ENCODE measurements at places on chromosomes 5 and 9.

DNA sequence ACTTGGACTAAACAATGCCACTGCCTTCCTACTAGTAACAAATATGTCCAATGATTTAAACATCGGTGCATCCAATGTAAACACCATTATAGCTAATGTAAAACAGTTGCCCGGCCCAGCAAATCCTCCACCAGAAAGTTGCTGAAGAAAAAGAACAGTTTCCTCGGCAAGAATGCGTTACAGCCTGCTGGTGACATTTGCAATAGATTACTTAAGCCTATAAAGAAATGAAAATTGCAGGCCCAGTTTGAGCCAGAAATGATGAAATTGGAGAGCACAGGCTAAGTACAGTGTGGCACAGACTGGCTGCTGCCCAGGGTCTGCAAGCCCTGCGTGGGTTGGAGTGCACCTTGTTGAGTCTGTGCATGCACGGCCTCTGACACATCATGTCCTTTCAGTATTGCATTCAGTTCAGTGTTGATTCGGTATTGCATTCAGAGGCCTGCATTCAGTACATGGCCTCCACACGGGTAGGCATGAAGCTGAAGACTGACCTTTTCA, 406.0 kb upstream of the KLF4 start:
- DNase-seq = no peak

- DNase-seq = no peak
Observed at GRCh38 chr5:96546120-96546519, 113.1 kb upstream of the PCSK1 start.

DNA sequence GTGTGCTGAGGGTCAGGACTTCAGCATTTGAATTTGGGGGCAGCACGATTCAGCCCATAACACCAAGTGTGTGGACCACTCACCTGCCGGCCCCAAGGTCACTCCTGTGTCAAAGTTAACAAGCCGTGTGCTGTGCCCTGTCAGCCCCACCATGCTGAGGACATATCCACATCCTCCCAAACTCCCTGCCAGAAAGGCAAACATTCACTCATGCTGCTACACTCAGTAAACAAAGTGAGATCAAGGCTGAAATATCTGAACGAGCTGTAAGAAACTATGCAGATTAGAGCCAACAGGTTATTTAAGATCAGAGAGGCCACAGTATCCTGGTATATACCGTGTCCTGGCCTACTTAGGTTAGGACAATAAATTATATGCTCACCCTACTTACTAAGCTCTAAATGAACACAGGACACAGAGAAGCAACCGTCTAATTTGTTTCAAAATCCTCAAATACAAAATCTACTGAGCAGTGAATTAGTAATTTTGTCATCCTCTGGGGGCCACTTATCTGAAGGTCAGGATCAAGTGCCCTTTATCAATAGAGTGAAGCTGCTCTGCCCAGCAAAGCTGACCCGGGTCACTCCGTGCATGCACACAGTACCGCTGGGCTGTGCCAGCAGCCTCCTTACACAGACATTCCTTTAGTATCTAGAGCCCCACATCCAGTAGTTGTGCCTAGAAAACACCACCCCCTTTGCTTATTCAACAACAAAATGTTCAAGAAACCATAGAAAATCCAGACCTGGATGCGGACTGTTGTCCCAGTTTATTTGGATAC, 28.2 kb downstream of the RETREG1 start:
- no peak for DNase-seq

GRCh38 chr5:171422495-171422894, 3.0 kb downstream of the FGF18 start:
- no peak for DNase-seq

DNA sequence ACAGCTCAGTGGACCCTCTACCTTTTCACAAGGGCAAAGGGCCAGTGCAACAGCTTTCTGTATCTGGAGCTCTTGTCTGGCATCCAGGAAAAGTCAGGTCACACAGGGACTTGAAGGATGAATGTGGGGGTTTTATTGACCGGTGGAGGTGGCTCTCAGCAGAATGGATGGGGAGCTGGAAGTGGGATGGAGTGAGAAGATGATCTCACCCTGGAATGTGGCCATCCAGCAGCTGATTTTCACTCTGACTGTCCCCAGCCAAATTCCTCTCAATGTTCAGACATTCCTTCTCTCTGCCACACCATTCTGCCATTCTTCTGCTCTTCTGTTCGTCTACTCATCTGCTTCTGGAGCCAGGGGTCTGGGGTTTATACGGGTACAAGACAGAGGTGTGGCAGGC, 1119.9 kb downstream of the TAF11L14 start:
- no peak for DNase-seq

GRCh38 chr9:134597957-134598883, 43.4 kb upstream of the COL5A1 start:
- DNase-seq = no peak

- no peak for DNase-seq
Observed at GRCh38 chr5:85684351-85684750, 933.4 kb upstream of the COX7C start.

DNA sequence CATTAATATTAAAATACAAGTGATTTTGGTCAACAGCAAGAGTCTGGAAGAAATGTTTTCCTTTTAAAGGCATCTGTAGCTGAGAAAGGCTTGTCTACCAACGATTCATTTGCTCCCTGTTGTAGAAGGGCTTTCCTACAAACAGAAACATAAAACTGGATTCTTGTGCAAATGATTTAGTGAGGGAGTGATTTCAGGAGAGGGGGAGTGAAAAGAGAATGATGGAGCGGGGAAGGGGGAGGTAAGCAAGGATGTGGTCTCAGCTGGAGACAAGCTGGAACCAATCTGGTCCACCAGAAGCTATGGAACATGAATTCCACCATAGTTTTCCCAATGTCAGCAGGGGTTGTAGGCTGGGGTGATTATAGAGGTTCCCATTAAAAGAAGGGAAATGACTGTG, 196.3 kb downstream of the FBXO4 start:
- no peak for DNase-seq

GRCh38 chr5:69292306-69292705, 40.3 kb downstream of the CCDC125 start:
- DNase-seq = no peak

- DNase-seq = no peak
Observed at GRCh38 chr5:157387683-157388093, 72.3 kb upstream of the NIPAL4 start.

DNA sequence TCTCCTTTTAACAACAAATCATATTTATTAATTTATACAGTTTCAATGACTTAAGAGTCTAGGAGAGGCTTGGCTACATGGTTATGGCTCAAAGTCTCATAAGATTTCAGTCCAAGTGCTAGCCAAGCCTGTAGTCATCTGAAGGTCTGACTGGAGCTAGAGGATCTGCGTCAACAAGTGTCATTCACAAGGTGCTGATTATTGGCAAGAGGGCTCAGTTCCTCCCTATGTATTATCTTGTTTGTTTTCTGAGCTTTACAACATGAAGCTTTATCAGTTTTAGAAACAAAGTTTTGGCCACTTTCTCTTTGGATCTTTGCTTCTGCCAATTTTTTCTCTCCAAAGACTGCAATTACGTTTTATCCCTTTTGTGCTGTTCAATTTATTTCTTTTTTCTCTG, 94.7 kb downstream of the RICTOR start:
- DNase-seq = no peak

GRCh38 chr5:159301466-159301865, 28.8 kb downstream of the IL12B start:
- DNase-seq = no peak

DNA sequence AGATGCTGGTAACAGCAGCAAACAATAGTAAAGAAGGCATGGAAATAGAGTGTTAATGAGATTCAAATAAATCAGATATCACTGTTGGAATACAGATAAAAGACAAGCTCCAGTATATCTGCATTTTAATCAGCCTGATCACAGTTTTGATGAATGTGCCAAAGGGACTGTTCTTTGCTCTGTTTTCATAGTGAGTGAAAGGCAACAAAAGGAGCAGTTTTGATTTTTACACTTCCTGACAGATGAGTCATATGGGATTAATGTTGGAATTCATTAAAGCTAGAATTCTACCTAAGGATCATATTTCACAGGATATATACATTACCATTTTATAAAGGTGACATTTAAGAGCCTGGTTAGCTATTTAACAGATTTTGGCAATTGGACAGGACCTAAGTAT, 743.3 kb upstream of the PTPRD start:
- no peak for DNase-seq

GRCh38 chr5:175466700-175467318, 11.6 kb upstream of the SFXN1 start:
- DNase-seq = no peak

GRCh38 chr9:133059623-133060022, 2.2 kb upstream of the CEL start:
- DNase-seq = no peak

GRCh38 chr9:122228568-122229484, at the start of gene LHX6:
LHX6 (minus strand) TSS chr9:122228957; CDS start chr9:122228740, 217 bp downstream.
- no peak for DNase-seq

- DNase-seq = no peak
Observed at GRCh38 chr9:114349713-114350480, 20.2 kb downstream of the ORM2 start.

GRCh38 chr9:99466781-99467180, 244.7 kb downstream of the SEC61B start:
- DNase-seq = no peak

DNA sequence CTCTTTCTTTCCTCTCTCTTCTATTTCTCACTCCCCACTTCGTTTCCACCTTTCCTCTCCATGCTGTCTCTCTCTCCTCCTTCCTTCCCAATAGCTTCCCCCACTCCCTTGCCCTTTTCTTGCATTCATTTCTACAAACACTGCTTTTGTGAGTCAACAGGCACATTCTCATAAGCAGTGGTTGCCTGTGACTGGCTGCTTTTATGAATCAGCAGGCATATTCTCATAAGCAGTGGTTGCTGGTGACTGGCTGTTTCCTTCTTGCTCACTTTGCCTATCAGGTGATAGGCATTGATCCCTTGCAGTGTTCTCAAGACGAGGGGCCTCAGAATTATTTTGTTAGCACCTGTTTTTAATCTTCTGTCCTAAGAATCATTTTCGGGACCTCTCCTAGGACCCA, 116.1 kb upstream of the ACTBL2 start:
- no peak for DNase-seq

DNA sequence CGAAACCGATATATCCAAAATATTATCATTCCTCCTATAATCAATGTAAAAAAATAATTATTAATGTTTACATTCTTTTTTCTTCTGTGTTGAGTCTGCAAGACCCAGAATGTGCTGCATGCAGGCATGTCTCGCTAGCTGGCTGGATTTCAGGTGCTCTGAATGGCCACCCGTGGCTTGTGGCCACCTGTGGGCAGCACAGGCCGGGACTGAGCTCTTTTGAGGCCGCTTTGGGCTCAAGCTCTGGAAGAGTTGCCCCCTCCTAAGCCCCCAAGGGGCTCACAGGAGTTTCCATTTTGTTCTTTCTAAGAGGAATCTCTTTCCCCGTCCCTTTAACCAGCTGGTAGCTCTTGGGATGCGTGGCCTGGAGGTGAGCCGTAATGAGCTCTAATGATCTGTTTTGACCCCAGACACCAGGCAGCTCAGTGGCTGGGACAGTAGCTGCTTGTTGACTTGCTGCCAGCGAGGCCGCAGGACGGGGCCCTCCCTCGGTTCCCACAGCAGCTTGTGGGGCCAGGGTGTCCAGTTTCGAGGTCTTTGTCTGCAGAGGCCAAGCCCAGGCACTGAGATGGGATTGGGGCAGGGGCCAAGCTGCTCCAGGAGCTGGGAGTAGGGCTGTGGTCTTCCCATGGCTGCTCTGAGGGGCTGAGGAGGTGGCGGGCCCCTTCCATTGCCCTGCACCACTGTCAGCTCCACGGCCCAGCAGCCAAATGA, 20.8 kb downstream of the ASS1 start:
- no peak for DNase-seq

DNA sequence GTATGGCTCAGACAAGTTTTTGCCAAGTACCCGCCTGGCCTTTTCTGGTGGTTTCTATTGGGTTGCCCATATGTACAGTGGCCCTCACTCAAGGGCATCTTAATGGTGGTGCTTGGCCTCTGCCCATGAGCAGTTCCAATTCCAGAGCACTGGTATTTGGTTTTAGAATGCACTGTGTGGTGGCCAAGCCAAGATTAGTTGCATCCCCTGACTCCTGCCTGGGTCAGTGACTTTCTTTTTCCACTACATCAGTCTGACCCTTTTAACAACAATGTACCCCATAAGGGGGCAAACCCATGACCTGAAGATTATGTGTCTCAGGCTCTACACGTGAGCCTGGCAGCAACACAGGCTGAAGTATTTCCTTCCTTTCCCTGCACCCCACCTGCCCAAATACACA, 34.2 kb downstream of the NPR3 start:
- DNase-seq = no peak

DNA sequence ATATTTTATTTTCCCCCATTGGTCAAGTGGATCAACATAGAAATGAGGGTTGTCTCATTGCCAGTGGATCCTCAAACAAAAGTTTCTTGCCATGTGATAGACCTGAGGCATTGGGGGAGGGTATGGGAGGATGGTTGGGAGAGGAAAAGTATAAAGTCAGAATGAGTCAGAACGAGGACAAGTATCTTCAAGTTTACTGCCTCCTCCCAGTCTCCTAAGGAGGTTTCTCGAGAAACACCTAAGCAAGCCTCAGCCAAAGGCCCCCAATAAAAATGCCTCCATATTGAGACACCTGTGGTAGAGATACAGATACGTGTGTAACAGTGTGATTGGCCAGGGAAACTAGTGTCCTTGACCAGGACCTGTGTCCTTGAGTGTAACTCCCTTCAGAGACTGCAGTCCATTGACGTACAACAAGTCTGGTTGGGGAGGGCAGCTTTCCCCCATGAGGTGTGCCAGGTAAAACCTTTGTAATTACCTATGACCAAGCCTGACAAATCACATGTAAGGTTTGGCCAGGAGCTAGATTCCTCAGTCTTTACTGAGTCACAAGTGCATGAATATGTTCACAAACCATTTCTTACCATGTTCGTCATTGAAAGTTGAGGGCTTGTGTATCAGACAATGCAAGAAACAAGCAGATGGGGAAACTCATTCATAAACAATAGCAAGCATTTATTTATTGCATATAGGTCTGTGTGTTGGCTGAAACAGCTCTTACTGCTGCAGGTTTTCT, 198.6 kb upstream of the SH3GL2 start:
- DNase-seq = no peak

GRCh38 chr9:131965103-131965502, 114.6 kb downstream of the MED27 start:
- no peak for DNase-seq

GRCh38 chr5:11239261-11240015, 478.4 kb upstream of the DAP start:
- no peak for DNase-seq

DNA sequence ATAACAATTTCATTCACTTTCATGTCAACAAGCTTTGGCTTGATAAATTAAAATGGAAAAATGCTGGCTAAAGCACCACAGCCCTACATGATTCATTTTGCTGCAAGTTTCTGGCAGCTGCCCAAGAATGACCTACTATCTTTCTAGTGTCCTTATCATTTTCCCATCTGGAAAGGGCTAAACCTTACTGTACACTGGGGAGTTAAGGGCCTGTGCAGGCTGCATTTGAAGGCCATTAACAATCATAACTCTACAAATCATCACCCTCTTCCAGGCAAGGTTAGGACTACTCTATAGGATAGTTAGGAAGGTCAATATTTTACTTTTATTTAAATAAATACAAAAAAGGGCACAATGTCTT, 579.7 kb upstream of the ZNF608 start:
- no peak for DNase-seq

GRCh38 chr9:130002320-130002719, 40.7 kb downstream of the FNBP1 start:
- DNase-seq = no peak

- DNase-seq = no peak
Observed at GRCh38 chr5:374631-375335, 53.3 kb downstream of the AHRR start.

GRCh38 chr5:150085950-150086715, at the start of gene CSF1R:
CSF1R (minus strand) TSS chr5:150086554; CDS start chr5:150086427, 127 bp downstream.
- DNase-seq = no peak

Data from CD4-positive, alpha-beta T cell treated with Interleukin-1 beta for 1 hour (primary cell).